Activated CD4-positive, alpha-beta T cell treated with anti-CD3 and anti-CD28 coated beads for 1 hour (primary cell): ENCODE measurements at places on chromosomes 5 and 9.

GRCh38 chr9:18127499-18127875, 346.5 kb upstream of the ADAMTSL1 start:
- no peak for DNase-seq

DNA sequence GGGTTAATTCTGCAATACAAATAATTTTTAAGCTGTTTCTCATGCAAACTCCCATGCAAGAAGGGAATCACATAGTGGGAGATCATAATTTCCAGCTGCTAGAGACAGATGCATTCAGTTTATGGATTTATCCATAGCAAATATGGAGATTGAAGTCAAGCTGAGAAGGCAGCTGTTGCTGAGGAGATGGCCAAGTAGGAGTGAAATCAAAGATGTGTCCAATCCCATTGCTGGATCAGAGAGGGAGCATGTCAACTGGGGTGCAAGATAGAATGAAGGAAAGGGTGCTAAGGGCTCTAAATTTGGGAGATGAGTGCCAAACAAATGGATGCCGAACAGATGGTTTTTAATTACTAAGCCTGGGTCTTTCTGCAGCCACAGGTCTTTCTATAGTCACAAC, 504.5 kb downstream of the NFIB start:
- DNase-seq, result no peak

DNA sequence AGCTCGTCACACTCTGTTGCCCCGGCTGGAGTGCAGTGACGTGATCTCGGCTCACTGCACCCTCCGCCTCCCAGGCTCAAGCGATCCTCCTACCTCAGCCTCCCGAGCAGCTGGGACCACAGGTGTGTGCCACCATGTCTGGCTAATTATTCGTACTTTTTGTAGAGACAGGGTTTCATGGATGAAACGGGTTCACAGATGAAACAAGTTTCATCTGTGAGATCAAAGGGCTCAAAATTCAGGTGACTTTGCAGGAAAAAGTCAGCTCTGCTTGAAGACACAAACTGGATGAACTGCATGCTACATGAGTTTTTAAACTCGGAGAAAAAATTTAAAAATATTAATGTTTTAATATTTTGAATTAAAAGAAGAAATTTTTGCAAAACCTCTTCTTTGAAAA, 24.5 kb downstream of the ABHD17B start:
- DNase-seq, result no peak

DNA sequence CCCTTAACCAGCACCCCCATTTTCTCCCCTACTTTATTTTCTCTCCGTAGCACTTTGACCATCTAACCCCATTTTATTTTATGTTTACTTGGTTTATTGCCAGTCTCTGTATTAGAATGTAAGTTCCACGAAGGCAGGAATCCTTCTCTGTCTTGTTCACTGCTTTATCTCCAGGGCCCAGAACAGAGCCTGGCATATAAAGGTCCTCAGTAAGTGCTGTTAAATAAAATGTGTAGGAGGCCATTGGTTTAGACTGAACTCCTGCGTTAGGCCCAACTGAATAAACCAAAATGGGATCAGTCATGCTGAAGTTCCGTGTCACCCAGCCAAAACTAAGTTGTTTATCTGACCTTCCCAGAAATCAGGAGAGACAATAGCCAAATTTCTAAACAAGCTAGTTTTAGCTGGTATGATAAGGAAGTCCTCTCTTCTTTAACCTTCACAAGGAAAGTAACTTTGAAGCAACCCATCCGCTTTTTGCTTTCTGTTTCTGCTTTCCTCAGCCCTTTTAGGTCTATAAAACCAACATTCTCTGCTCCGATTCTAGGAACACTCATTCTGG, 29.0 kb upstream of the CCNJL start:
- no peak for DNase-seq

DNA sequence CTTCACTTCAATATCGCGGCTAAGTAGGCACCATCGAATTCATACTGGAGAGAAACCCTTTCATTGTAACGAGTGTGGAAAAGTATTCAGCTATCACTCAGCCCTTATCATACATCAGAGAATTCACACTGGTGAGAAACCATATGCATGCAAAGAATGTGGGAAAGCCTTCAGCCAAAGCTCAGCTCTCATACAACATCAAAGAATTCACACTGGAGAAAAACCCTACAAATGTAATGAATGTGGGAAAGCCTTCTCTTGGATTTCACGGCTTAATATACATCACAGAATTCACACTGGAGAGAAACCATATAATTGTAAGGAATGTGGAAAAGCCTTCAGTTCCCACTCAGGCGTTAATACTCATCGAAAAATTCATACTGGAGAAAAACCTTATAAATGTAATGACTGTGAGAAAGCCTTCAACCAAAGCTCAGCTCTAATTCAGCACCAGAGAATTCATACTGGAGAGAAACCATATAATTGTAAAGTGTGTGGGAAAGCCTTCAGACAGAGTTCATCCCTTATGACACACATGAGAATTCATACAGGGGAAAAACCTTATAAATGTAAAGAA, 9.5 kb downstream of the ZNF879 start:
- no peak for DNase-seq

DNA sequence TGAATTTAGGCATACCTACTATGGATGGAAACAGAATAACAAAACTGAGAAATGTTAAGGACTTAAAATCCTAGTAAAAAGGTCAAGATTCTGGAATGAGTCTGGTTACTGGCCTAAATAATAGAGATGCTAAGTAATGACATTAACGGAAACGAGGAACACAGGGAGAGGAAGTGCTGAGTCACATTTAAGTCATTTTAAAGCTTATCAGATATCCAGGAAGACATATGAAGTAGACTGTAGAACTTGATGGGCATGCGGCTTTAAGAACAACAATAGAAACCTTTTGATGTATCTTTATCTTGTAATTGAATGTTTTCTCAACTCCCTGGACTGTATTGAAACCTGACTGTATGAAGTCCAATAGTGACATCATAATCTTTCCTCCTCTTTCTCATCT, 1251.4 kb upstream of the CDH6 start:
- no peak for DNase-seq

DNA sequence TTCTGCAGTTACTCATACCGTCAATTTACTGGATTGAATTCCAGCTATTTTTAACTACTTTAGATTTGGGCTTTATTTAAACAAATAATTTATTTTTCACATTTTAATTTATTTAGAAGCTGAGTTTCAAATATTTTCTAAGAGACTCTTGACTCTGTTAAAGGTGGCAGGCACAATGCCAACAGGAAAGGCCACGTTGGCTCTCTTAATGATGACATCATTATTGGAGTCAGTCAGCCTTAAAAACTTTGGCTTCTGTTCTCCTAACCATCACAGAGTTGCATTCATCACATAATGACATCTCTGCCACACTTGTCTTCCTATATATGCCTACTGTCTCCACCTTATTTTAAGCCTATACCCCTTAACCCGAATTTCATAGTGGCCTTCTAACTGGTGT, 172.3 kb upstream of the PLPPR1 start:
- DNase-seq, result no peak
